ENCODE measurements at places on chromosomes 4 and X.

- DNase-seq, result no peak
Observed at GRCh38 chr4:126533146-126533805, 1099.5 kb upstream of the INTU start.

- no peak for DNase-seq
Observed at GRCh38 chr4:81180916-81181315, 34.1 kb downstream of the PRKG2 start.

DNA sequence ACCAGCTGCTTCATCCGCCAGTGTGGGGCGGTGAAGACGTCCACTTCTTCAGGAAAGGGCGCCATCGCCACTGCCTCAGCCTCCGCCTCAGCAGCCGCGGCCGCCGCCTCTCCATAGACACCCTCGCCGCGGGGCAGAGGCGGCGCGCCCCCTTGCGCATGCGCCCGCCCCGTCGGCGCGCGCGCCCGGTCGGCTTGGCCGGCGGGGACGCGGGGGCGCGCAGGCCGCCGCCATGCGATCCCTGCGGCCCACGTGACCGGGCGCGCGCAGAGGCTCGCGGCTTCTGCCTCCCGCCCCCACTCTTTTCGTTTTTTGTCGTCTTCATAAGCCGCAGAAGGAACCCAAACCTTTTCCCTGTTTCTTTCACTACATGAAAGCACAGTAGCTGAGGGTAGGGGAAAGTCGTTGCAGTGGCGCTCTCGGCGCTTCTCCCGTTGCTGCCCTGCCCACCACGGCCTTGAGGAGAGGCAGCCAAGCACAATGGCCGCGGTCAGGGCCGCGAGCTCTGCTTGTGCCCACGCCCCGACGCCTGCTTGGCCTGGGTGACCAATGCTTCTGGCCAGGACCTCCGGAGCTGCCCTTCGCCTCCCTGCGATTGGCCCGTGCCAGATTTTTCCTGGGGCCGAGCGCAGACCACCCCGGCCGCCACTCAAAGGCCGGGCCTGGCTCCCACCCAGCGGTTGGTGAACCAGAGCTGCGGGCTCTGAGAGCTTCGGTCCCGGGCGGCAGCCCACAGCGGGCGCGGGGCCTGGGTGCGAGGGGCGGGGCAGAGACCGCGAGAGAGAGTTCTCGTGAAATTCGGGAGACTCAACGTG lies at the start of gene FBXL5:
FBXL5 (minus strand) TSS at position 135 of the 815 bp plus-strand sequence; CDS start at position 65, 70 bp downstream.
- no peak for DNase-seq

- DNase-seq, result no peak
Observed at GRCh38 chr4:74262522-74262921, 45.7 kb upstream of the EPGN start.

DNA sequence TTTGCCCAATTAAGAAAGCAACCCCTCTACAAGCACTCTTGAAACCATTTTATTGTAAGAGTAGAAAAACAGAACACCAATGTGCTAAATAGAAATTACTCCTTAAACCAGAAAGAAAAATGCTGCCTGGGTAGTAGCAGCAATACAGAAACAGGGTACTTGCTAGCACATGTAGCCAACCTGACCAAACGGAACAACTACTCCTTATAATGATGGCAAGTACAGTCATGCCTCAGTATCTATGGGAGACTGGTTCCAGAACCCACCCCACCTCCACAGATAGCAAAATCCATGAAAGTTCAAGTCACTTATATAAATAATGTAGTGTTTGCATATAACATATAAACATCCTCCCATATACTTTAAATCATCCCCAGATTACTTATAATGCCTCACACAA lies 168.8 kb downstream of the ATRX start:
- DNase-seq, result no peak

DNA sequence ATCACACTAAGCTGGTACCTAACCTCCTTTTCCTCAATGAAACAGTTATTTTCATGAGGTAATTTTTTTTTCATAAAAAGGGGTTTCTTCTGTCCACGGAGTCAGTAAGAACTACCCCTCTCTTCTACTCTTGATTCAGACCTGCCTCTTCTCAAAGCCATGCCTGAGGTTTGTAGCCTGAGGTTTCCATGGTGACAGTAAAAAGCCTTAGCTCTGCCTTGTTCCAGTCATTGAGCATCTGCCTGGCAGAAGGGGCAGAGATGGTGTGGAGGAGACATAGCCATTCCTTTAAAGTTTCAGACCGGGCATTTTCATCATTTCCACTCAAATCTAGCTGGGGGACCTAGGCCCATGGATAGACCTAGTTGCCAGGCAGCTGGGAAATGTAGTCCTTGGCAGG lies 135.5 kb downstream of the REPS2 start:
- no peak for DNase-seq

- no peak for DNase-seq
Observed at GRCh38 chrX:114635986-114636385, 52.1 kb downstream of the HTR2C start.

GRCh38 chrX:39650768-39651347 lies 446.9 kb downstream of the BCOR start:
- DNase-seq, result no peak

GRCh38 chr4:125314676-125315575 lies at the start of gene FAT4:
FAT4 (plus strand) TSS chr4:125314955; CDS start chr4:125316412, 1,457 bp downstream.
- DNase-seq, result peak; percentile 83

DNA sequence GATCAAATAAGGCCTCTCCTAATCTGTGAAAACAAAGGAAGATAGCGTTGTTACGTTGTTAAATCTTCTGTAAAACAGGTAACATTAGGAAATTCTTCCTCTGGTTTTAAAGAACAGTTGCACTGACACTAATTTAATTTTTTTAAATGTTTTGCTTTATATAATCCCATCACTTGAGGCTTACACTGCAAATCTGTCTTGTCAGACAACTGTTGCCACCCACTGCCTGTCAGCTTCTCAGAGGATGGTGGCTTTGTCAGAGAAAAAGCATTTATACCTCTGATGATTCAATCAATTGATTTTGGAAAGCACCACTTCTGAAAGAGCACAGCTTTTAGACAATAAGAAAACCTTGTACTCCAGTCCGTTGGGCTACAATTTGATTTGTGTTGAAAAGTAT lies 799.1 kb downstream of the FSTL5 start:
- DNase-seq, result no peak

- DNase-seq, result no peak
Observed at GRCh38 chrX:57177070-57177469, 39.9 kb upstream of the SPIN2A start.

DNA sequence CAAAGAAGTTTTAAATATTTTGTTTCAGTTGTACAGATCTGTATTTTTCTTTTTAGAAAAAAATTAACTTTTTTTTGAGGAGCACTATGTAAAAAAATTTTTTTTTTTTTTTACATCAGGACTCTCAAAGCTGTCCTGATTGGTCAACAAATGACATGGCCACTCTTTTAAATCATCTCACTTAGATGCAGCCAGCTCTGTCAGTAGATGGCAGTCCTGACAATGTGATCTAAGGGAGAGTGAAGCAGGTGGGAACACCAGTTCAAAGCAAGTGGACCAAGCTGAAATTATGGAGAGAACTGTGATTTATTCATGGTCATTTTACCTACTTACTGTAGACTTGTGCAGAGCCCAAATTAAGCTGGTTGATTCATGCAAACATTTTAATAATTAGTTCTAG lies 174.7 kb upstream of the GPRIN3 start:
- DNase-seq, result no peak

DNA sequence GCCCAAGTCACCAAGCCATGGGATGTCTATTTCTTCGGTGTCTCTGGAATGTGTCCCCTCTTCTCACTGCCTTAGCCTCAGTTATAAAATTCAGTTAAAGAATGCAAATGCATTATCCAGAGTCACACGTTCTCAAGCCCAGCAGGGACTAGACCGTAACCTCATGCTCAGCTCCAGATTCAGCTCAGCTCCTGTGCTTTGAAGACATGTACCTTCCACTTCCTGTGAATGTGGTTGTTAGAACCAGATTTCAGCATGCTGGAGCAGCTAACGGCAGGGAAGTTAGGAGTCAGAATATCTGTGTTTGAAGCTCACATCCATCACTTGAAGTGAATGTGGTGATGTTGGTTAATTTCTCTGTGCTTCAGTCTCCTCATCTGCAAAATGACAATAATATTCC lies 26.7 kb downstream of the GEMIN8 start:
- no peak for DNase-seq

DNA sequence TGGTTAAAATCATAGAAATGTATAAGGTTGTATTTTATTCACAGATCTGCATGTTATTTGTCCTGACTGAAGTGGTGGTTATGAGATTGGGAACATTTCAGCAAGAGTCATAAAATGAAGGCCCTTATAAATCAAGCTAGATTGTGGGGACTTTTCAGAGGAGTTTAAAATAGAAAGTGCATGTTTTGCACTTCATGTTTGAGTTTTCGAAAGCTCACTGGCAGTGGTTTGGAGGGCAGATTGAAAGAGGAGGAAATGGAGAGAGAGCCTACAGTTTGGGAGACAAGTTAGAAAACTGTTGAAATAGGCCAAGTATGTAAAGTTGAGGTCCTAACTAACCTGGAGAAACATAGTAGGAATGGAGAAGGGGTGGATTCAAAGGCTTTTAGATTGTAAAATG lies 124.9 kb downstream of the KDM6A start:
- DNase-seq, result no peak

Measured in BJ (cell line).